SW 1271 (cell line): ENCODE measurements at places on chromosomes 16 and 17.

DNA sequence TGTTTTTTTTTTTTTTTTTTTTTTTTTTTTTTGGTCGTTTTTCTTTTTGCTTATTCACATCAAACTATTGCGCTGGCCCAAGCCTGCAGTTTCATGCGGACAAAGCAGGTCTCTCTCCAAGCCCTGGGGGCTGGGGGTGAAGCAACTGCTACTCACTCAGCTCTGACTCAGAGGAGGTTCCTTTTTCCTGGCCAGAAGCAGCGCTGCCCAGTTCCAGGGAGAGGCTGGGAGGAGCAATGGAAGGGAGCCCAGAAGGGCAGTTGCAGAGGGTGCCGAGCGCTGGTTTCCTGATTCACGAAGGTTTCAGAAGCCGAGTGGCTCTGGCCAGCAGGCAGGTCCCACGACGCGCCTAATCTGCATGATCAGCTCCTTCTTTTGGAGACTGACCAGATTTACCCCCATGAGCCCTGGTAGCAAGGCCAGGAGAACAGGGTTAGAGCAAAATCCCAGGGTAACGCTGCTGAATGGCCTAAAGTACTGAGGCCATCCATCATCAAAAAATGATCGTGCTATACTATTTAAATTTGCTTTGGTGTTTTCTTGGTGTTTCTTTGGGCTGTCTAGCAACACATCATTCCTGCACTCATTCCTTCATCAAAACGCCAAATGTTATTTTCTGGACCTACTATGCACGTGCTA, 144.7 kb upstream of the SOX9 start:
- peak; percentile 73 for DNase-seq

- no peak for DNase-seq
Observed at GRCh38 chr17:2794111-2794803, 2.0 kb upstream of the RAP1GAP2 start.

DNA sequence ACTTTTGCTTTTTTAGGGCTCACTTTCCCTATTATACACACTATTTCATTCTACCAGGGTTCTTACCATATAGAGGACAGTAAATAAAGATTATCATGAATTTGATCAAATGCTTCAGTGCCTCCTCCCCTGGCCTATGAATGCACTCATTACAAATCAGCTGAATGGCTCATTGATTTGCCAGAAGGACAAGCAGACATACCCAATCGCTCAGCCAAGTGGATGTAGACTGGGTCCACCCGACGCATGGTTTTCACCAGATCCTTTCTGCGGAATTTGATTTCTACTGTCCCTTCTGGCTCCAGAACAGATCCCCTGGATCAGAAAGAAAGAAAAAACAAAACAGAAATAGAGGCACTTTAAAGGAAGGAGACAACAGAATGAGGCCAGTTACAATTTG, 162.6 kb downstream of the AATF start:
- no peak for DNase-seq

DNA sequence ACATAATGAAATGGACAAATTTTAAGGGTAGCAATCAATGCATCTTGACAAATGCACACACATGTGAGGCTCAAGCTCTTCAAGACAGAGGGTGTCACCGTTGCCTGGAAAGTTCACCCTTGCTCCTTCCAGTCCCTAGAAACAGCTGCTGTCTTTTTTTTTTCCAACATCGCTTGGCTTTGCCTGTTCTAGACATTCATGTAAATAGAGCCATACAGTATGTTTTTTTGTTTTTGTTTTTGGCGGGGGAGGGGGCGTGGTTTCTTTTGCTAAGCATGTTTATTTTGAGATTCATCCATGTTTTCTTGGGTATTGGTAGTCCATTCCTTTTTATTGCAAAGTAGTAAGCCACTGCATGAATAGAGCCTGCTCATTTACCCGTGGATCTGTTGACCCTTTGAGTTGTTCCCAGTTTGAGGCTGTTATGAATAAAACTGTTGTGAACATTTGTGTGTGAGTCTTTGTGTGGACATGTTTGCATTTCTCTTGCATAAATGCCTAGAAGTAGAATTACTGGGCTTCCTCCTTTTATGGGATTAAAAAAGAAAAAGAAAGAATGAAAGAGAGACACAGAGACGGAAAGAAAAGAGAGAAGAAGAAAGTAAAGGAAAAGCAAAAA, 78.4 kb downstream of the NT5M start:
- no peak for DNase-seq

DNA sequence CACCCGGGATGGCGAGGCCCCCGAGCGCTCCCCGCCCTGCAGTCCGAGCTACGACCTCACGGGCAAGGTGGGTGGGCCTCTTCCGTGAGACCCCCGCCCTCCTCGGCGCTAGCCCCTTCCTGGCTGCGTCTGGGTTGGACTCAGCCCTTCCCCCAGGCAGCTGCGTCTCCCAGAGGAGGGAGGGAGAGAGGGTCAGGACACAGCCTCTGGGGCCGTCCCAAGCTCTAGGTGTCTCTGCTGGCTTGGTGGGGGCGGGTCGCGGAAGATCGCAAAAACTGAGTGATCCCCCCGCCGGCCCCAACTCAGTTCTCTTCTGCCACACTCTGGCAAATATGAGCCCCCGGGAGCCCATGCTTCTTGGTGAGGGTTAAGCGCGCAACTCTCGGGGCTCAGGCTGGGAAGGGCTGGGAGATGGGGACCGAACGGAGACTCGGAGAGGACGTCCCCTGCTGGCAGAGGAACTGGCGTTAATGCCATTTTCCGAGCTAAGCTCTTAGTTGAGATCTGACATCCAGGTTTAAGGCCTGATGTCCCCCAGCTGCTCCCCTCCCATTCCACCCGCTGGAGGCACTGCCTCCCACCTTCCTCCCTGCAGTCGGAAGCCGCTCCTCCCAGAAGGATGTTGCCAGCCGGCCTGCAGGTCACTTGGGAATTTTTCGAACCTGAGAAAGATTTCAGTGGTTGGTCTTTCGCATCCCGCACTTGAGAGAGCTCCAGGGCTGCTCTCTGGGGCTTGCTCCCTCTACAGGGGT, 419 bp downstream of the RAB37 start:
- DNase-seq = no peak
